Caco-2 (cell line): ENCODE measurements at places on chromosomes 6 and 20.

DNA sequence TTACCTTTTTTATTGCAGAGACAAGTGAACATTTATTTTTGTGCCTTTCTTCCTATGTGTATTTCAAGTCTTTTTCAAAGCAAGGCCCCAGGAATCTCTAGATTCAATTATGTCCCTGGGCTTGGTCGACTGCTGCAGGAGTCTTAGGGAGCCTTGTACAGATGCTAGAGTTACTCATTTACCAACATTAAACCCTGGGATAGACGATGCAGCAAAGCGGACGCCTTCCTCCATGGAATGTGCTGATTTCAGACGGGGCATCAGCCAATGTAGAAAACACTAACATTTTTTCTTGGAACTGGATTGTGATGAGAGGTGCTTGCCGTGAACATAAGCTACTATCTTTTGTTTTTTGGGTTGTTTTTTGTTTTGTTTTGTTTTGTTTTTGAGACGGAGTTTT, 55.9 kb downstream of the CD164 start:
- no peak for DNase-seq

DNA sequence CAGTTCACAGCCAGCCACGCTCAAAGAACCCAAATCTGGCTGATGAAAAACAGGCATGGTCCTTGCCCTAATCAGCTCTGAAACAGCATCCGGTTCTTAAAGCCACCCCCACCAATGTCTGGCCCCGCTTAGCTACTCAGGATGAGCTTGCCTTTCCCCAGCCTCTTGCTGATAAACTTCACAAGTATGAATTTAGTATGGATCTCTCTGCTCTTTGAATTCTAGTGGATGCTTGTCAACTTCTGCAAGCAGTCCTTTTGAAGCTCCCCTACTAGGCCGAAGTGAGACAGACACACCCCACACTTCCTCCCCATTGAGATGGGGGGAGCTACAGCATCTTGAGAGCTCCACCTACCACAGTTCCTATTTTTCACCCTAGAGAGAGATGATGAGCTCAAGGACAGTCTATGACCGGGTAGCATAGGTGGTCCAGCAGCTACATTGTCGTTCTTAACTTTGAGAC, 36.7 kb downstream of the EBF4 start:
- DNase-seq = no peak

DNA sequence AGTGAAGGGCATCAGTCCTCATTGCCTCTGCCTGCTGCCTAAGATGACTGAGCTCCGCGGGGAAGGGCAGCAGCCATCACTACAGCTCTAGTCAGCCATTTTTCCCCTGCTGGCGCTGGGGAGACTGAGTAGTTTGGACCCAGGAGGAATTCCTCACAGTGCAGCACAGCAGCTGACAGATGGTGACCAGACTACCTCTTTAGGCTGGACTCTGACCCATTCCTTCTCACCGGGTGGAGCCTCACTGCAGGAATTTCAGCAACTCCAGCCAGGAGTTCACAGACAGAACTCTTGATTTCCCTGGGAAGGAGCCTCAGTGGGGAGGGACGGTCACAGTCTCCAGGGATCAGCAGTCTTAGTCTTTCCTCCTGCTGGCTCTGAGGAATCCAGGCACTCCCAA, 492.0 kb upstream of the MMS22L start:
- DNase-seq = peak; percentile 28

GRCh38 chr20:59925899-59926298, 7.5 kb downstream of the SYCP2 start:
- no peak for DNase-seq

GRCh38 chr6:20875369-20875963, 341.2 kb downstream of the CDKAL1 start:
- peak; percentile 35 for DNase-seq

DNA sequence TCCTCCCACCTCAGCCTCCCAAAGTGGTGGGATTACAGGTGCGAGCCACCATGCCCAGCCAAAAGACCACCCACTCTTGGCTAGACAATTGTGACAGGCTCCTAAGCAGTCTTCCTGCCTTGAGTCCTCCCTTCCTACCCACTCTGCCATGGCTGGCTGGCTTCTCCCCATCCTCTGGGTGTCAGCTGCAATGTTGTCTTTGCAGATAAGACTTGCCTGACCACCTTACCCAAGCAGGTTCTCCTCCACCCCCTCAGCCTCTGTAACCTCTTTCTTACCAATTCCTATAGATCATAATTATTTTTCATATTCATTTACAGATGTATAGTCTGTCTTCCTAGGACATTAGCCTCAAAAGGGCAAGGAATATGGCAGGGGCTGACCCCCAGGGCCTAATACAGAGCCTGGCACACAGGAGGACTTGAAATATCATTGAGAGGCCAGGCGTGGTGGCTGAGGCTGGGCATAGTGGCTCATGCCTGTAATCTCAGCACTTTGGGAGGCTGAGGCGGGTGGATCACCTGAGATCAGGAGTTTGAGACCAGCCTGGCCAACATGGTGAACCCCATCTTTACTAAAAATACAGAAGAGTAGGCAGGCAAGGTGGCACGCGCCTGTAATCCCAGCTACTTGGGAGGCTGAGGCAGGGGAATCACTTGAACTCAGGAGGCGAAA, 28.7 kb upstream of the SPAG4 start:
- DNase-seq = peak; percentile 37

DNA sequence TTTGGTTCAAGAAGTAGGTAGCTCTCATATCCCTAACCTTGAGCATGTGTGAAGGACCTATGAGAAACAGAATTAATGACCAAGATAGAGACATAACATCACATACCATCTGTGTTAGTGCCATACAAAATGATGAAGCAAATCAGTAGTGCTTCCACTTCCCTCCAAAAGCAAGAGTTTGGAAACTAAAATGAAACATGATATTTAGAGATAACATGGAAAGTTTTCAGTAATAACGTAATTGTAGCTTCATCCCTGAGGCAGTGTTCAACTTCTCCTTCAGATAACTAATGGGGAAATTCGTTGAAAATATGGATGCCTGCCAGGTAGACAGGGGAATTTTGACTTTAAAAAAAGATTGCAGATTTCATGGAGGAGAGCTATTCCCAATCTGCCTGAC, 248.4 kb upstream of the IRAK1BP1 start:
- no peak for DNase-seq

DNA sequence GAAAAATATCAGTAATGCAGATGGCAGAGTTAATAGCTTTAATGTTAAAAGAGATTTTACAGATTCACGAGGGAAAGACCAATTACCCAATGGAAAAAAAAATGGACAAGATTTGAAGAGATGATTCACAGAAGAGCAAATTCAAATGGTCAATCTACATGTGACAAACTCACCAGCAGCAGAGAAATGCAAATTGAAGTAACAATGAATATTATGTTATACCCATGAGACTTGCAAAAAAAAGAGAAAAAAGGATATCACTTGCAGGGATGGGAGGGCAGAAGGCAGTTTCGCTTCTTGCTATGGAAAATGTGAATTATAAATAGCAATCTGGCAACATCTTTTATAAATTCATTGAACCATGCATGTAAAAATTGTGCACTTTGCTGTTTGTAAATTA, 55.9 kb downstream of the PROKR2 start:
- DNase-seq = no peak

DNA sequence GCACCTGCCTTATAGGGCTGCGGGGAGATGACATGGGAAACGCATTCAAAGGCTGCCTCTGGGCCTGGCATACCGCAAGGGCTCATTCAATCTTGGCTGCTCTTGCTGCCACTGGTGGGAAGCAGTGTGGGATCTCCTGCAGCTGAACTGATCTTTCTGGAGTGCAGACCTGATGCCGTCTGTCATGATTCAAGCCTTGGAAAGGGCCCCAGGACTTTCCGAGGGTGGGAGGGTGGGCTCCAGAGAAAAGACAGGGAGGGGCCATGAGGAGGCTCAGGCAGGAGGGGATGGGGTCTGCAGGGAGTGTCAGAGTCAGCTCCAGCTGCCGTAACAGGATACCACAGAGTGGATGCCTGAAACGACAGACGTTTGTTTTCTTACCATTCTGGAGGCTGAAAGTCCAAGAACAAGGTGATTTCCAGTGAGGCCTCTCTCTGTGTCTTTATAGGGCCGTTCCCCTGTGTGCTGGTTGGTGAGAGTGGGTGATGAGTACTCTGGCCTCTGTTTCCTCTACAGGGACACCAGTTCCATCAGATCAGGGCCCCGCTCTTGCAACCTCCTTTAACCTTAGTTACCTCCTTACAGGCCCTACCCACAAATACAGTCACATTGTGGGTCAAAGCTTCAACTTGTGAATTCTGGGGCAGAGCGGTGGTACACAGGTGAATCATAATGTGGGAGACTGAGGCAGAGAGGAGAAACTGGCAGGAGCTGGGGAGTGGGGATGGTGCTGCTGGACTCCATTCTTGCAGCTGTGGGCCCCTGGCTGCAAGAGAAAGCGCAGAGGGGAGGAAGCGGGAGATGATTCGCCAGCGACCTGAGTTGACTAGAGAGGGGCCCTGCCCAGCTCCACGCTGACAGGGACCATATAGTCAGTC, 148.4 kb downstream of the SYCP2 start:
- no peak for DNase-seq

- no peak for DNase-seq
Measured at GRCh38 chr20:35514371-35514932, 15.0 kb downstream of the C20orf173 start.

- DNase-seq = no peak
Measured at GRCh38 chr6:75273009-75273408, 11.6 kb downstream of the TMEM30A start.
